Stimulated activated naive CD4-positive, alpha-beta T cell treated with Interleukin-2 at 50 U/mL for 16 hours (primary cell): ENCODE measurements at places on chromosomes 13 and 19.

- no peak for DNase-seq
These were observed 135.6 kb downstream of the PRR20E start for GRCh38 chr13:57302604-57303003.

DNA sequence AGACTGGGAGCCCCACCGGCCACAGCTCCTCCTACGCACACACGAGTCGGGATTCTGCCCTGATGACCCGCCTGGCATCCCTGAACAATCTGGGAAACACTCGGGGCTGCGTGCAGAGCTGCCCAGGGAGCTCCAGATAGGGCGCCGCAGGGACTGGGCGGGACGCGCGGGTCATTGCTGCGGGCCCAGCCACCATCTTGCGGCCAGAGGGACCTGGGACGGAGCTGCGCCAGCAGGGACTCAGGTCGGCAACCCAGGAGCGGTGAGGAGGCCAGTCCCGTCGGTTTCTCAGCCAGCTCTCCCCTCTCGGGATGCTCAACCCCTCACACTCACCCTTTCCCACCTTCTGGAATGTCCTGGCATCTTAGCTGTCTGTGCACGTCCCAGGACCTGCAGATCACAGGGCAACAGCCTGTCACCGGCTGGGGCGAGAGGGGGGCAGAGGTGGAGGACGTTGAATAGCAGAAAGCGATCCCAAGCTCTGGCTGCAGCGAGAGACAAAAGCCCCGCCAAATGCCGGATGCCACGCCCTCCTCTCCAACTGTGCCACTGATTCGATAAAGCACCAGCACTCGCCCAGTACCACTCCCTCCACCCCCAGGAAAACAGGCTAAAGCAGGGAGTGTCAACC, 20.4 kb upstream of the ZNF91 start:
- peak; percentile 1 for DNase-seq

- no peak for DNase-seq
These were observed 46.5 kb downstream of the LYL1 start for GRCh38 chr19:13056052-13056660.

DNA sequence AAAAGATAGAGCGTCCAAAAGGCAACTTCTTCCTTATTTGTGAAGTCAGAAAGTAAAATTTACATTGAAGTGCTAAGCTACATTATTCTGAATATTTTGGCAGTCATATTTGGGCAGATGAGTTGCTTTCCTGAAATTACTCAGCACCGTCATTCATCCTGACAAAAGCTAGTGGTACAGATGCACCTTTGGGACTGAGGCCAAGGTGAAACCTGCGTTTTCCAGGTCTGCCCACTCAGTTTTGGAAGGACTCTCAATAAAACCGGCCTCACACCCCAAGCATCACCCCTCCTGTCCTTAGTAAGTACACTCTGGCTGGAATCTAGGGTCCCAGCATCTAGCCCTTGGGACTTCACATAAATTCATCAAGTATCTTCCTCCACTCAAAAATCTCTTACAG, 187.5 kb downstream of the TM9SF2 start:
- DNase-seq: no peak

DNA sequence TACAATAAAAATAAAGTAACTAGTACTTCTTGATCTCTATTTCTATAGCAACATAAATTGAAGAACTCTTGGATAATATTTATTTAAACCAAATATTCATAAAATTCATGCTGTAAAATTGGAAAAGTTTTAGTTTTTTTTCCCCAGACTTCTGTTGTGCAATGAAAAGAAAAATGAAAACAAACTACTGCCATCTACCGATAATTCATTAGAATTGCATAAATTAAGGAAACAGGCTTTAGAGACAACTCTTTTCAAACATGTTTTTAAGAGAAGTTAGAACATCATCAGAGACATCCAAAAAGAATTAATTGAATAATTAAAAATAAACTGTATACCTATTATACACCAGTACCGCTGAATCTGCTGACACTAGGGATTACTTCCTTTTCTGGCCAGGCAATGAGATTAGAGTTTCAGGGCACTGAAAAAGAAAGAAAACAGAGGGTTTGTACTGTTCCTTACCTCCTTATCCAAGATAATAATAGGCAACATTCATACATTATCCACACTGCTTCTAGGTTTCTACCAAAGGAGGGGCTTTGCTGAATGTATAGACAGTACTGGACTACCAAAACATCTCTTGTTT, 4.9 kb downstream of the CCDC122 start:
- DNase-seq: no peak

GRCh38 chr13:85976242-85976641, 177.0 kb upstream of the SLITRK6 start:
- DNase-seq: no peak

GRCh38 chr19:13969897-13970296, 17.6 kb downstream of the DCAF15 start:
- no peak for DNase-seq

GRCh38 chr13:68810660-68811059, 1297.0 kb upstream of the ATXN8OS start:
- DNase-seq: no peak

GRCh38 chr13:106523576-106523975, 11.9 kb downstream of the EFNB2 start:
- DNase-seq: no peak

GRCh38 chr13:108269601-108270328, at the start of gene TNFSF13B:
TSS of gene TNFSF13B (plus strand) at chr13:108269718. CDS start at chr13:108269896, 178 bp downstream.
- DNase-seq: peak; percentile 49

DNA sequence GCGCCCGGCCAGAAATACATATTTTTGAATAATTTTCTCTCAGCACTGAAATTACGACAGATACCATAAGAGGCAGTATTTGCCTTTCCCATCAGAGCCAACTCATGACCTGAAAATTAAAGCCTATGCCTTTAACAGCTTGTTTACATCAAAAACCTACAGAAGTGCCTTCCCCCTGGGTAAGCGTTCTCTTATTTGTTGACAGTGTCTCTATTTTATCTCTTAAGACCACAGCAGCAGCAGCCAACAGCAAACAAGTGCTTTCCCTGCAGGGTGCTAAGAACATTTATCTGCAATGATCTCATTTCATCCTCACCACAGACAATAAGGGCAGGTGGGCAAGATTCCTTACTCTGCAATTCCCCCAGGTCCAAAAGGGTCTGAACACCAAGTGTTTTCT, 6.0 kb downstream of the AKAP8L start:
- no peak for DNase-seq

DNA sequence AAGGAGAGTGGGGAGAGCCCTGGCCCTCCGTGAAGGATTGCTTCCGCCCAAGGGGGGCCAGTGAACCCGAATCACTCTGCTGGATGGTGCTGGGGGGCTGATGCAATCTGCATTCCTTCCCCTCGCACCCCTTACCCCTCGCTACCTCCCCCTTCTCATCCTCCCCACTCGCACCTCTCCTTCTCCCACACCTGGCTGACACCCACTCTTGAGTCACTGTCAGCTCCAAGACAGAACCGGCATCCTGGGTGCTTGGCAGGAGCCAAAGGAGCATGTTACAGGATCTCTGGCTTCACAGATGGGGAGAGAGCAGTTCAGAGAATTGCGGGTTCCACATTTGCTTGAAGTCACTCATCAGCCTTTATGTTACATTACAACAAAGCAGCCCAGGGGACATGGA, 125.9 kb upstream of the GJB6 start:
- no peak for DNase-seq
